ENCODE measurements at places on chromosomes 5 and 9.
A peak's percentile ranks its signal among the peaks of the same experiment; 100 is the strongest.

DNA sequence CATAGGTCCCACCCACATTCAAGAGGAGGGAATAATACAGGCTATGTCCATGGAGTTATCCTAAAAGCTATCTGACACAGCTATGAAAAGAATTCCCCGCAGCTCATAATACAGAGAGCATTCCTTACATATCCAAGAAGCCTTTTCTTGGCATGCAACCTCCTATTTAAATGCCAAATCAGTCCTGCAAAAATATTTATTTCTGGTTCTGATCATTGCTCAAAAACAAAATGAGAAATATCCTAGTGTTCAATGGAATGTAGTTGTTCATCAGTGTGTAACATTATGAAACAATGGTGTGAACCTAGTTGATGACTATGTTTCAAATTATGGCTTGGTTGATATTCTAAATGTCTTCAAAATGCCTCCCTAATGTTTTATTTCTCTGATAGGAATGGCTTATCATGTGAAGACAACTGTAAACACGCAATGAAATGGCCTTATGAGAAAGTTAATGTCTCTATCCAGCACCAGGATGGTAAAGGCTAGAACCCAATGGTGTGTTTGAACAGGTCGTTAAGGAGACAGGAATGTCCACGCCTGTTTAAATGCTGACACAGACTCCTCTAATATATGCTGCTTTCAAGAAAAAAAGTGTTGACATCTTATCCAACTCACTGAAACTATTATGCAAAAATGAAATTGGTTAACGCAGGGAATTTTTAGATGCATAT, 126.7 kb upstream of the CDH6 start:
- DNase-seq: peak; percentile 61

GRCh38 chr9:2311920-2312319, 296.8 kb downstream of the SMARCA2 start:
- DNase-seq: no peak

DNA sequence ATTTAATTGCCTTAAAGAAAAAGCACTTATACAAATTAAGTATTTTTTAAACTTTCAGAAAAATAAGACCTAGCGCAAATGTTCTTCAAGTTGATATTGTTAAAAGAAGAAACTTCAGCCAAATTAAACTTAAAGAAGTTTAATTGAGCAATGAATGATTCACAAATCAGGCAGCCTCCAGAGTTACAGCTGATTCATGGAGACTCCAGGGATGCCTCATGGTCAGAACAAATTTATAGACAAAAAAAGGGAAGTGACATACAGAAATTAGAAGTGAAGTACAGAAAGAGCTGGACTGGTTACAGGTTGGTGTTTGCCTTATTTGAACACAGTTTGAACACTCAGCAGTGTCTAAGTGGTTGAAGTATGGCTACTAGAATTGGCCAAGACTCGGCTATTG, 60.3 kb downstream of the CDKN2A start:
- DNase-seq: peak; percentile 41

DNA sequence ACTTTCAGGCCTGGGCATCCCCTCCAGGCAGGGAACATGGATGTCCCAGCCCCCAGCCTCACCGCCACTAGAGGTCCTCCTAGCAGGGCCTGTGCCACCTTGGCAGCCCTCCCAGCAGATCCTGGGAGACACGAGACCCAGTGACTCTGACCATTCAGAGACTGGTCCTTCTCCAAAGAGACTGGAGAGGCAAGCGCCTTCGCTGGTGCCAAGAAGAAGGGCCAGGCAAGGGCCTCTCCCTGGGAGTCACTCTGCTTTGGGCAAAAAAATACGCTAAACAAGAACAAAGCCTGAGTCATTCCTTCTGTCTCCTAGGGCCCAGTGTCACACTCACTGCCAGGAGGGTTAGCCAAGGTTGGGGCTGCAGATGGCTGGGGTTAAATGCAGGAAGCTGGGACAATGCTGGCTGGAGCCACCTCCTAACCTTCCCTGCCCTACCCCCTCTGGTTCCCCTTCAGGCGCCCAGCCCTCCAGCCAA, 35.3 kb upstream of the SMIM23 start:
- no peak for DNase-seq

DNA sequence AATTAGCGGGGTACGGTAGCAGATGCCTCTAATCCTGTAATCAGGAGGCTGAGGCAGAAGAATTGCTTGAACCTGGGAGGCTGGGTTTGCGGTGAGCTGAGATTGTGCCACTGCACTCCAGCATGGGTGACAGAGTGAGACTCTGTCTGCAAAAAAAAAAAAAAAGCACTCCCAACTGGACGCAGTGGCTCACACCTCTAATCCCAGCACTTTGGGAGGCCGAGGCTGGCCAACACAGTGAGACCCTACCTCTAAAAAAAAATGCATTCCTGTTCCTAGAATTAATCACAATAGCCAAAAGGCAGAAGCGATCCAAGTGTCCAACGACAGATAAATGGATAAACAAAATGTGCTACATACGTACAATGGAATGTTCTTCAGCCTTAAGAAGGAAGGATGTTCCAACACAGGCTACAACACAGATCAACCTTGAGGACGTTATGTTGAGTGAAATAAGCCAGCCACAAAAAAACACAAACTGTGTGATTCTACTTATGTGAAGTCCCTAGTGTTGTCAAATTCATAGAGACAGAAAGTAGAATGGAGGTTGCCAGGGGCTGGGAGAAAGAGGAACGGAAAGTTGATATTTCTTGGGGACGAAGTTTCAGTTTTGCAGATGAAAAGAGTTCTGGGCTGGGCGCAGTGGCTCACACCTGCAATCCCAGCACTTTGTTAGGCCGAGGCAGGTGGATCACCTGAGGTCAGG, 13.8 kb downstream of the FAM78A start:
- no peak for DNase-seq

- DNase-seq: peak; percentile 6
These were observed 47.4 kb upstream of the SHC3 start for GRCh38 chr9:89225991-89226471.

DNA sequence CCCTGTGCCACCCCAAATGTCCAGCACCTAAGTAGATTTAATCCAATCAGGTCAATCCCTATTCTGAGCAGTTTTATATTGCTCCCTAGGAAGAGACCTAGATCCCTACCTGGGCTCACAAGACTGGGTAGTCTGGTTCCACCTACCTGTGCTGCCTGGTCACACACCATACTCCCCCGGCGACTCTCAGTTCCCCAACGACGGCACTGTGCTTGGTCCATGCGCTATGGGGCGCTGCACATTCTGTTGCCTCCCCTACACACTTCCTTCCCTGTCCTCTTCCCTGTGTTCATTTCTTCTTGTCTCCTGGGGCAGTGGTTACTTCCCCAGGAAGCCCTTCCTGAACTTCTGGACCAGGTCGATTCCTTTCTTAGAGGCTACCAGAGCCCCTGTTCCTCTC, 109.9 kb upstream of the IL12B start:
- no peak for DNase-seq

DNA sequence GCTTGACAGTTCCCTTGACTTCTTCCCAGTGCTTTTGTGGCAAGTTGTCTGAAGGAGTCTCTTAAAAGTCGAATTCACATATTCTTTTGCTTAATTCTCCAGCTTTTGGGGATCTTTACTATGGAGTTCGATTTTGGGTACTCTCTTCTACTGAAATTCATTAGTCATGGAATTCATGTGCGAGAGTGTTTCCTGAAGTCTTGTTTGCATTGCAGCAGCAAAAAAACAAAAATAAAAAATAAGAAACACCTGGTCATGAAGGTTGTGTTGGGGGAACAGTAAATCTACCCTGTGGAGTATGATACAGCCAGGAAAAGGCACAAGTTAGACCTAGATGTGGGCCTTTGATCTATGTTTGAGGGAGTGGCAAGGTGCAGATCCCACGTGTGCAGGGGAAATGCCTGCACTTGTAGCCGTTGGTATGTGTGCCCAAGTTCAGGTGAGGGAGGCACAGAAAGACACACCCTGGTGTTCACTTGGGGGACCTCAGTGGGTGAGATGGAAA, 55.2 kb downstream of the CFAP77 start:
- no peak for DNase-seq

DNA sequence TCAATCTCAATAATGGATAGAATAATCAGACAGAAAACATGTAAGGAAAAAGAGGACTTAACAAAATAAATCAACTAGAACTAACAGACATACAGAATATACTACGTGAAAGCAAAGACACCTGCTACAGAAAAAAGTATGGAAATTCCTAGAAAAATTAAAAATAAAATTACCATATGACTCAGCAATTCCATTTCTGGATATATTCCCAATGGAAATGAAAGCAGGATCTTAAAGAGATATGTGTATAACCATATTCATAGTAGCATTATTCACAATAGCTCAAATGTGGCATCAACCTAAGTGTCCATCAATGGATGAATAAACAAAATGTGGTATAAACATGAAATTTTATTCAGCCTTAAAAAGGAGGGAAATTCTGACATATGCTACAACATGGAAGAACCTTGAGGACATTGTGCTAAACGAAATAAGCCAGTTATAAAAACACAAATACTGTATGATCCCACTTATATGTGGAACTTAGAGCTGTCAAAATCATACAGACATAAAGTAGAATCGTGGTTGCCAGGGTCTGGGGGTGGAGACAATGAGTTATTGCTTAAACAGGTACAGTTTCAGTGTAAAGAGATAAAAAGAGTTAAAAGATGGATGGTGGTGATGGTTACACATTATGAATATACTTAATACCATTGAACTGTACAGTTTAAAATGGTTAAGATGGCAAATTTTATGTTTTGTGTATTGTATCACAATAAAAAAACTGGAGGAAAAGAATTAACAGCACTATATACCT, 6.9 kb downstream of the PLAA start:
- DNase-seq: no peak

DNA sequence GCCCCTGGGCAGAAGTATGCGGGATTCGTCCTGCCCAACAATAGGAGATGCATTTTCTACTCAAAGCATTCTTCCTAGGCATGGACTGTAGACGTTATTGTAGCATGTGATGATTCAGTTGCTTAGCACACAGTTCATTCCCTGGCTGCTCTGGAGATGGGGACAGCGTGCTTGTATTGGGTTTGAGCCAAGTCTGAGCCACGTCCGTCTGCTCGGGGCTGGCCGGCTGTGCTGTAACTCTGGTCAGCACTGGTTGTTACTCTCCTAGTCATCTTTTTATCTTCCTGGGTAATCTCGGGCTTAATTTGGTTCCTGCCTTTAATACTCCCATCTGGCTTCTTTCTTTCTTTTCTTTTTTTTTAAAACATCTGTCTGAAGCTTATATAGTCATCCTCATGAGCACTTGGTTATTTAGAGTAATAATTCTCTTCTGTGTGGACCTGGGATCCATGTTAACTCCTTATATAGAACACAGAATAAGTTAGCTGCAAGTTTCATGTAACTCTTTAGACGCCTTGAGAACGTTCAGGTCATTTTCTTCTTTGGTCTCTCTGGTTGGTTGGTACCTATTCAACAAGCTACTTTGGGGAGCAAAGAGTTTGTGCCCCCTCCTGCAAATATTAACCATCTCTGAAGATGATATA, 118.8 kb upstream of the RPS23 start:
- peak; percentile 100 for DNase-seq

DNA sequence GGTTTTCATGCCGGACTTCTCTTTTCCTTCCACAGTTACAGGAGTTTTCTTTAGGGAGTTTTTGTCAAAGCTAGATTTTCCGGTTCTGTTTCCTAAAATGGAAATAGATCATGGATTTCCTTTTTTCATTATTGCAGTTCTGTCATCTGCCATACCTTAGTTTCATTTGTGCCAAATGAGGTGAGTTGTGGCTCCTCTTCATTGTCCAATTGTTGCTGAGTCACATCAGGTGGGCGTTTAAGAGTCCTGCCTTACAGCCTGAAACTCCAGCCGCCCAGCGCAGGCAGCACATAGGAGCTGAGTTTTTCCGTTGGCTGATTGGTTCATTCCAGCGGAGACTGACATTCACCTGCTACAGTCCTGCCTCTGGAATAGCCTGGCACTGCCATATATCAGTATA, 14.1 kb downstream of the SLC25A25 start:
- DNase-seq: no peak

GRCh38 chr5:80953587-80953986, 6.6 kb upstream of the RASGRF2 start:
- no peak for DNase-seq

DNA sequence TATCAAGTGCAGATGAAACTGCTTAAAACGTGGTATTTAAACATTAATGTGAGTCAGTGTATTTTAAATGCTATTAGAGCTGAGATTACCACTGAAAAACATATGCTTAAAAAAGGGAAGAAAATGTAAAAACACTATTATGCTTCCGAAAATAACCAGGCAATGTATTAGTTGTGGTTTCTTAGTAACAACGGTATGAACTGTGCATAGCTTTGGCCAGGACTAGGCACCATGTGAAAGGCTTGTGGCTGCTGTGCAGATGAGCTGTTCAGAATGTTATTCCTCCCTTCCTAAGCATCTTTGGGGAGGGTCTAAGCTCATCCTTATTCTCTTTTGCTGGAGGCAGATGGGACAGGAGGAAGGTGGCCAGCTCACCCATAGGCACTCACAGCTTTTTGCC, 84.9 kb downstream of the NTRK2 start:
- peak; percentile 94 for DNase-seq

DNA sequence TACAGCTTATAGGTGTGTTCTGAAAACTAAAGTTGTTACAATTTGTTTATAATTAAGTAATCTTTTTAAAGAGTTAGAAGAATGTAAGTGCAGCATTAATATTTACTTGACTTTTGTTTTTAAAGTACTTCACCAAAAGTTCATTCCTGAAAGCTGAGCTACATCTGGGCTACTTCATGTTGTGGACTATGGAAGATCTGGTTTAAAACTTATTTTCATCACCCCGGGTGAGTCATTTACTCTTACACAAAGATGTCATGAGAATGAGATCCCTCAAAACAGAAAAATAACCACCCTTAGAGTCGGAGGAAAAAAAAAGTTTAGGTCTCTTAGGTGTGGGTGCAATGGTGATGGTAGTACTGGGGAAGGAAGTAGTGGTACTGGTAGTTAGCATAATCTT, 5.1 kb downstream of the POU5F2 start:
- DNase-seq: peak; percentile 29

DNA sequence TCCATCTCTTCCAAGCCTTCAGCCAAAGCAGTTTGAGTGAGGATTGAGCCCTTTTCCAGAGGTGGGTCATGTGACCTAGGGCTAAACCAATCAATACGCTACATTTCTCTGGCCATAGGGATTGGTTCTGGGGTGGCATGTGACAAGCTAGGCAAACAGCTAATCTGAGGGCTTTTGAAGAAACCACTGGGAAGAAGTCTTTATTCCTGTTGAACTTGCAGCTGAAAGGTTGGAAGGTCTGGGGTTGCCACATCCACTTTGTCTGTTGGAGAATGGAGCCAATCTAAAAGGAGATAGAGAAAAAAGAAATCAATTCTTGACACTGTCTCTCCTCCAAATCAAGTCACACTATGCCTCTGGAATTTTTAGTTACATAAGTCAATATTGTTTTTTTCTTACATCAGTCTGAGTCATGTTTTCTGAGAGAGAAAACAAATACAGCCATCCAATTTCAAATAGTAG, 637.8 kb upstream of the WWC1 start:
- no peak for DNase-seq

DNA sequence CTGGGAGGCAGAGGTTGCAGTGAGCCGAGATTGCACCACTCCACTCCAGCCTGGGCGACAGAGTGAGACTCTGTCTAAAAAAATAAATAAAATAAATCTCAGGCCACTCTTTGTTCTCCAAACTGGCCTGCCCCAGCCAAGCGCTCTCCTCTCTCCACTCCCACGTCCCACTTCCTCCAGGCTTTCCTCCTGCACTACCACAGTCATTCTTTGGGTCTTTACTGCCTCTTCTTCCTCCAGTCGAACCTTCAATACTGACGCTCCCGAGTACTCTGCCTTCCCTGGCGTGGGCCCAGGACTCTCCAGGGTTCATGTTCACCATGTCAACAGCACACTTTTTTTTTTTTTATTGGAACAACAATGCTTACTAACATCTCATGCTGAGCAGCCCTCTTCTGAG, 23.9 kb downstream of the RNF130 start:
- no peak for DNase-seq

- DNase-seq: peak; percentile 89
These were observed 59.2 kb downstream of the CDH18 start for GRCh38 chr5:19928562-19929421.

Measured in fibroblast of skin of abdomen (primary cell).